Esophagus mucosa (tissue), 1 donor: ENCODE measurements at places on chromosomes 7 and 10. TPM values are rescaled to one million over a fixed set of nuclear protein-coding genes. Genes with fewer than 3 reads are reported as not detected.

Gene TRIM74
- not detected for total RNA-seq

Gene IFIT2
- 1.5 TPM for total RNA-seq

Gene PDE1C
- total RNA-seq = 0.72 TPM

Gene ACSM6
- total RNA-seq = not detected

Gene GRK5
- total RNA-seq = 3.7 TPM

Gene TIMM23B
- 8.2 TPM for total RNA-seq

Gene CDH23
- total RNA-seq = 1.3 TPM

Gene GPR26
- not detected for total RNA-seq

Gene SPDYE16
- not detected for total RNA-seq

Gene ADRA2A
- 0.44 TPM for total RNA-seq

Gene GCK
- total RNA-seq = not detected

Gene TSPAN15
- total RNA-seq = 3.4 TPM

Gene TEX47
- total RNA-seq = not detected

Gene ACTL6B
- total RNA-seq = not detected

Gene SH2D4B
- total RNA-seq = 0.04 TPM

Gene CNPY1
- not detected for total RNA-seq

Gene GPR141
- 0.60 TPM for total RNA-seq

Gene PPP1R3C
- total RNA-seq = 91.9 TPM

Gene STOX1
- total RNA-seq = 0.28 TPM

Gene OR2A5
- not detected for total RNA-seq

Gene TMEM26
- 0.24 TPM for total RNA-seq

Gene ABCF2
- total RNA-seq = 25.7 TPM

Gene ANKRD30A
- total RNA-seq = not detected

Gene FAM25G
- 3.4 TPM for total RNA-seq

Gene EPHB6
- total RNA-seq = 18.1 TPM

Gene ELAPOR2
- 2.2 TPM for total RNA-seq

Gene ZP3
- total RNA-seq = 19.8 TPM

Gene MEIG1
- not detected for total RNA-seq

Gene FFAR4
- total RNA-seq = 0.16 TPM

Gene ASIC3
- total RNA-seq = 0.52 TPM

Gene PDGFA
- total RNA-seq = 4.1 TPM

Gene NPSR1
- not detected for total RNA-seq

Gene PTN
- total RNA-seq = 28.6 TPM

Gene EIF5AL1
- total RNA-seq = 1.7 TPM

Gene TMEM178B
- 4.0 TPM for total RNA-seq

Gene FAM237B
- total RNA-seq = not detected

Gene PRKCQ
- total RNA-seq = 0.64 TPM
